ENCODE measurements at places on chromosomes 12 and 14.

DNA sequence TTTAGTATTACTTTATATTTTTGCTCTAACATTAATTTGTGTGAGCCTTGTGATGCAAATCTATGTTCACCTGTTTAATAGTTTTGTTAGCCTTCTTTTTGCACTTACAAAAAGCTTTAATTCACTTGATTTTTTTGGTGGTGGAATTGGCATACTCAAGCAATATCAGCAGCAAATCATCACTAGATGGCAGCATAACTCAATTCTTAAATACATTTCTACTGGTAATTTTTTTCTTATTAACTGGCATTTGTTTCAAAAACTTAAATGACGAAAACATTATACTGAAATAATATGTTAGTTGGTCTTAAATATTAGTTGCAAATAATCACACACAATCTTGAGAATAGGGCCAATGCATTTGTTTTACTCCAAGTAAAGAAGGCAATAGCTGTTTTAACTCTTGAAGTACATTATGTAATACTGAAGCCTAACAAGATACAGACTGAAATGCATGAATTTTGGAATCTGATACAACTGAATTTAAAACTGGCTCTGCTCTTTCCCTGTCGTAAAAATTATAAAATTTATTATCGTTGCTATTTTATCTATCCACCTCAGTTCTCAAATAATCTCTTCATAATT, 151.5 kb downstream of the ATXN7L3B start:
- DNase-seq: peak; percentile 9

- DNase-seq: no peak
These were observed 779.0 kb upstream of the FLRT2 start for GRCh38 chr14:84750763-84751554.

- DNase-seq: no peak
These were observed 231.2 kb downstream of the ETNK1 start for GRCh38 chr12:22856178-22856577.

DNA sequence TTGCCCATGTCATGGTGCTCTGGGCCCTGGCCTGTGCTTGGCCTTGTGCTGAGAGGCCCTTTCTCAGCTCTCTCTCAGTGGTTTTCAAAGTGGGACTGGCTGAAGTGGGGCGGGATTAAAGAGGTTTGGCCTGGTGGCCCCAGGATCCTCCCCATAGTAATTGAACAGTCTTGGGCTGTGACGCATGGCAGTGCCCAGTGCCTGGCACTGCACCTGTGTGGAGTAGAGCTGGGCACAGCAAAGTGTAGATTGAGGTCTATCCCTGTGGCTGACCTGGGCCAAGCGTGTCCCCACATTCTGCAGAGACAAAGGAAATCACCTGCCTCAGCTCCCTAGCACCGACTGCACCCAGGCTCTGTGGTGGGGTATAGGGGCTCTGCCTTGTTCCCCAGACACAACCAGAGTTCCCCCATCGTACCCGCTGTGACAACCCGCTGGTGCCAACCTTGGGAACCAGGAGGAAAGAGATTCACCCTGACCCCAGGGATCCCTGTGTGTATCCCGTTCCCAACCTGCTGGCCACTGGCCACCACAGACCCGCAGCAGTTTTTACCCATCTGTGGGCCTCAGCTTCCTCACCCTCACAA, 9.9 kb upstream of the CYP46A1 start:
- no peak for DNase-seq

DNA sequence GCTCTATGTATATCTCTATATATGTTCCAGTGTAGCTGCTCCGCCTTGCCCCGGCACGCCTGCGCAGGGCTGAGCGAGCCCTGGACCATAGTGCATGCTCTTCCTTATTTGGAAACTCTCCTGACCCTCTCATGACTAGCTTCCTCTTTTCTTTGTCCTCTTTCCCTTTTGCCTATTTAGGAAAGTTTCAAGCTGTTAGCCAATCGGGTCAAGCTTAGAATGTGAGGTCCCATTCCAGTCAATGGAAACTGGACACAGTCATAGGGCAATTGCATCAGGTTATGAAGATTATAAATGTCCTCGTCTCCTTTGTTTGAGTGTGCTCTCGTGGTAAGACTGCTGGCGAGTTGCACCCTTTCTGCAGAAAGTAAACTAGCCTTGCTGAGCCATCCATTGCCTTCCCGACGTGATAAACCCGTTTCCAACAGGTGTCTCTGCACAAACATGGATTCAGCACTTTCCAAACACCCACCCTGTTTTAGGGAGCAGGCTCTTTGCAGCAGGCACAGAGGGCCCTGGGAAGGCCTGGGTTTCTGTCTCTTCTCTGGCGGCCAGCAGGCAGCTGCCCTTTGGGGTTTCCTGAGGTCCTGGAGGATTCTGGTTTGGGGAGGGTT, 30.9 kb downstream of the CCDC92 start:
- DNase-seq: no peak

GRCh38 chr12:124758266-124759220, 105.1 kb downstream of the SCARB1 start:
- DNase-seq: no peak

- no peak for DNase-seq
These were observed 159.3 kb downstream of the SLC25A21 start for GRCh38 chr14:37013078-37013477.

- no peak for DNase-seq
These were observed 20.4 kb downstream of the EIF2B2 start for GRCh38 chr14:75023108-75023507.

- no peak for DNase-seq
These were observed 87.9 kb downstream of the PHLDA1 start for GRCh38 chr12:75943730-75944096.

- DNase-seq: no peak
These were observed 11.3 kb upstream of the SMCO3 start for GRCh38 chr12:14825256-14825655.

Measured in NCI-H1048 (cell line).